HT1080 (cell line): ENCODE measurements at places on chromosomes 7 and 10. TPM values are rescaled to one million over a fixed set of nuclear protein-coding genes. Genes with fewer than 3 reads are reported as not detected.

The CCZ1B gene
- total RNA-seq = 40.3 and 45.0 TPM in 2 replicates

The KCNH2 gene
- 0.34 and 0.47 TPM in 2 replicates for total RNA-seq

The MYO1G gene
- 0.10 TPM in 1 of 2 replicates, not detected in the other for total RNA-seq

The OR6V1 gene
- not detected in 2 replicates for total RNA-seq
